ENCODE measurements at places on chromosomes 7 and 10.

DNA sequence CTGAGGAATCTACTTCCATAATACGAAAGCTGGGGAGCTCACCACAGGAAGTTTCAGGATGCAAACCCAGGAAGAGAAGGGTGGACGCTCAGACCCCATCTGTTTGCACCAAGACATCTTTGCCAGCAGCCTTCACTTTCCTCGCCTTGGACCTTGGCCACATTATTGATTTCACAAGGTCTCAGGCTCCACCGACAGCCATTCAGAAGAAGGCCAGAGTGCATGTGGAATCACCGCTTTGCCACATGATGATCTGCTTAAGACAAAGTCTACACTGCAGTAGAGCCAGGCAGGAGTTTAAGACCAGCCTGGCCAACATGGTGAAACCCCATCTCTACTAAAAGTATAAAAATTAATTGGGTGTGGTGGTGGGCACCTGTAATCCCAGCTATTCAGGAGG, 60.0 kb downstream of the LYZL1 start:
- DNase-seq: no peak

DNA sequence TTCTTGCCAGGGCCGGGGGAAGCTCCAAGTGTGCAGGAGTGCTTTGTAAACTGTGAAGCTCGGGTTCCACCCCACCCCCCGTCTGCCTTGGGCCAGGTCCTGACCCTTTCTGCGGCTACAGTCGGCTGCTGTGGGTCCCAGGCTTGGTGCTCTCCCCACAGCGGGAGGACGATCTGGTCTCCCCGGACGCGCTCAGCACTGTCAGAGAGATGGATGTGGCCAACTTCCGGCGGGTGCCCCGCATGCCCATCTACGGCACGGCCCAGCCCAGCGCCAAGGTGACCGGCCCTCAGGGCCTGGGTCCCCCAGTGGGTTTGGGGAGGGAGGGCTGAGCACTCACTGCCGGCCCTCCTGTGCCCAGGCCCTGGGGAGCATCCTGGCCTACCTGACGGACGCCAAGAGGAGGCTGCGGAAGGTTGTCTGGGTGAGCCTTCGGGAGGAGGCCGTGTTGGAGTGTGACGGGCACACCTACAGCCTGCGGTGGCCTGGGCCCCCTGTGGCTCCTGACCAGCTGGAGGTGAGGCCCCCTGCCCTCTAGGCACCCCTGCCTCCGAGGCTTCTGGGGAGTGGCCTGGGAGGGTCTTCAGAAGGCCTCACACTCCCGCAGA, 60.3 kb downstream of the PALD1 start:
- no peak for DNase-seq

DNA sequence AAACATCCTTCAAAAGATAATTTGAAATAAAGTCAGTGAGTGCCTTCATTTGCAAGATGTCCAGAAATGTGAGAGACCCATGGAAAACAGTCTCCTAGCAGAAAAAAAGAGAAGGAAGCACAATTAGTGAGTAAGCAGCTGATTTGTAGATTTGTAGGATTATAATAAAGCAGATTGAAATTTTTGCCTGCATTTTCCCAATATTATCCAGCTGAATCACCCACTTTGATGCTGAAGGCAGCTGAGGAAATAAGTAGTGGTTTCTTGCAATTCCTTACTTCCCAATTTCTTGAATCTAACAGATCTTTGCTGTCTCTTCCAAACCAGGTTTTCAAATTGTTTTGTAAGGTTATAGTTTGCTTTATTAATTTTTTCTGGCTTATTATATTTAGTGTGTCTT, 181.4 kb downstream of the GNAT3 start:
- no peak for DNase-seq

- DNase-seq: no peak
Observed at GRCh38 chr10:58662314-58662713, 149.6 kb downstream of the BICC1 start.

DNA sequence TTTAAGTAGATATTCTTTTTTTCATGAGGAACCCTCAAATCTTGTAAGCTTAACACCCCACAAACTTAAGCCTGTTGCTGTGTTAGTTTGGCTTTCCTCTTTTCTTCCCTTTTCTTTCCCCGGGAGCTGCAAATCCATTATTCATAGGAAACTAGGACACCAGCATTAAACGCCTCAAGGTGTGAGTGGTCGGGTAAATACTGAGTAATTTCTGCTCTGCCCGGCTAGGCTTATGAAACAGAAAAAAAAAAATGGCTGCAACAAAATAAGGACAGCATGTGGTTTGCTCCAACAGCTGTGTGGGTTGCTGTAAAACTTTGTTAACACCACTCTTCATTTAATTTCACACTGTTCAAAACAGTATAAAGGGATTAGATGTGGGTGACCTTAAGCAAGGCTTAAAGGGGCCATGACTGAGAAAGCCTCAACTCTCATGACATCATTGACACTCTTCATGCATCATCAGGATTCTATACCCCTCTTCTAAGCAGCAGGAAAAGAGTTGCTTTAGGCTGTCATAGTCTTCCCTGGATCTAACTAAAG, 104.1 kb downstream of the AOAH start:
- no peak for DNase-seq

DNA sequence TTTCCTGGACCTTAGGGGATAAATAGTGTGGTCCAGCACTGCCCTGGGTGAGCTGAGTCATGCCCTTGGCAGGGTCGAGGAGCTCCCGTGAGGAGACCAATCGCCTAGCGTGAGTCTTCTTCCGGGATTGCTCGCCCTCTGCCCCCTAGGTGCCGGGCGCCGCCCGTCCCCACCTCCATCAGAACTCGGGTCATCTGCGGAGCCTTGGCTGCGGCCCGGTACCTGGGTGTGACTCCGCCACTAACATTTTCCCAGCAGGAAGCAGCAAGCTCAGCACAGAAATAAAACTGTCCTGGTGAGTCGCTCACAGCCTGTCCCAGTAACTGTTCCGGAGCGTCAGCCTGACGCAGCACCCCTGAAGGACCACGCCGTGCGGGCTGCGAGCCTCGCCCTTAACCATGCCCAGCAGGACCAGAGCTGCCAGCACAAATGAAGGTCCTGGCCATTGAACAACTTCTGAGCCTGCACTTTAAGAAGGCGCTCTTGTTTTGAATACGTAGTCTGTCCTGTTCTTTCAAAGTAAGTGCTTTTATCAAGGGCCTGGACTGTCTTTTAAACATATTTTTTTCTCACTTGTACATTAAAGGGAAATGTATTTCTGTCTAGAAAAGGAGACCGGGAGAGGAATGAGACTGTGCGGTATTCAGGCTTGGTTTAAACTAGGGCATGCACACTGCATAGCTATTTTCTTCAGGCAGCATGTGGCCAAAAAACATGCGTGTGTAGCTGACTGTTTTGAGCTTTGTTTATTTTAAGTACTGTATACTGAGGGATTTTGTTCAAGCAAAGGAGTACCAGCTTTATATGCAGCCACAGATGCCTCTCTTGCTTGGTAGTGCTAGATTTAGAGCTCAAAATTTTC, 136.7 kb downstream of the HECW1 start:
- DNase-seq: no peak

- no peak for DNase-seq
Observed at GRCh38 chr10:8049865-8050555, 4.5 kb upstream of the GATA3 start.

- DNase-seq: no peak
Observed at GRCh38 chr7:54705436-54705835, 53.6 kb downstream of the SEC61G start.

- no peak for DNase-seq
Observed at GRCh38 chr7:19062216-19062615, 55.2 kb downstream of the TWIST1 start.

DNA sequence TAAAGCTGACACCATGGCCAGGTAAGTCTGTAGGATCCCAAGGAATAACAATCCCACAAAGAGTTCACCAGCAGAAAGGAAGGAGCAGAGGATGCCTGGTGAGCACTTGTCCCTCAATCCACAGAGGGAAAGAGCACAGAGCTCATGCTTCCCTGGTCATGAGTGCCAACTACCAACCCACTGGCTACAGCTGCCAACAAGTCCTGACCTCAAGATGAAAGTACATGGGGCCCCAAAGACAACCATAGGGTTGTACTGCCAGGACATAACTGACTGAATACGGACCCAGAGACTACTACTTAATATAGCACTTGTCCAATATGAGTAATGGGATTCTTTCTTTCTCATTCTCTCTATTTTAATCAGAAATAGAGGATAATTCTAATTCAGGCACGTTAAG, 83.3 kb downstream of the JCAD start:
- no peak for DNase-seq

DNA sequence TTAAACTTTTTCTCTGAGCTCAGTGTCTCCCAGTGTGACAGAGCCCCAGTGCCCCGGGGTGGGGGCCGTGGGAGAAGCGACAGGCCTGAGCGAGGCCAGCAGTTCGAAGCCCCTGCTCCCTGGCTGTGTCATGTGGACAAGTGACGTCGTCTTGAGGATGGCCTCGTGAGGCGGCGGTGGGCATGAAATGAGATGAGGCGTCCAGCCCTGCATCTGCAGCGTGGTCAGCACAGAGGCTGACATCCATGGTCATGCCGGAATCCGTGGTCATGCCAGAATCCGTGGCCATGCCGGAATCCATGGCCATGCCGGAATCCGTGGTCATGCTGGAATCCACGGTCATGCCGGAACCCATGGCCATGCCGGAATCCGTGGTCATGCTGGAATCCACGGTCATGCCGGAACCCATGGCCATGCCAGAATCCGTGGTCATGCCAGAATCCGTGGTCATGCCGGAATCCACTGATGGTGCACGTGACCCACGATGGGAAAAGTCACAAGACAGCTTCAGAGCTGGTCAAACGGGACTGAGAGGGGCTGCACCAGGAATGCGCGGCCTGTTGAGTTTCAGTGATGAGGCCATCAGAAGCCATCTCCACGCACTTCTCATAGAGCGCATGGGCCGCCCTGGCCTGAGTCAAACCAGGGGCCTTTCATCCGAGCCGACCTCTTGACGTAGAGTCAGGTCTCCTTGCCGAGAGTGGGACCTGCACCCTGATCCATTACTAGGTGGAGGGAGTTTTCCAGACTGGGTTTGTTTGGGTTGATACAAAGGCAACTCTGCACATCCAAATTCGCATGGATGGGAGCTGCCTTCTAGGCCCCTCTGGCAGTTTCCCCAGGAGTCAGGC, 342.5 kb downstream of the PTPRN2 start:
- no peak for DNase-seq

DNA sequence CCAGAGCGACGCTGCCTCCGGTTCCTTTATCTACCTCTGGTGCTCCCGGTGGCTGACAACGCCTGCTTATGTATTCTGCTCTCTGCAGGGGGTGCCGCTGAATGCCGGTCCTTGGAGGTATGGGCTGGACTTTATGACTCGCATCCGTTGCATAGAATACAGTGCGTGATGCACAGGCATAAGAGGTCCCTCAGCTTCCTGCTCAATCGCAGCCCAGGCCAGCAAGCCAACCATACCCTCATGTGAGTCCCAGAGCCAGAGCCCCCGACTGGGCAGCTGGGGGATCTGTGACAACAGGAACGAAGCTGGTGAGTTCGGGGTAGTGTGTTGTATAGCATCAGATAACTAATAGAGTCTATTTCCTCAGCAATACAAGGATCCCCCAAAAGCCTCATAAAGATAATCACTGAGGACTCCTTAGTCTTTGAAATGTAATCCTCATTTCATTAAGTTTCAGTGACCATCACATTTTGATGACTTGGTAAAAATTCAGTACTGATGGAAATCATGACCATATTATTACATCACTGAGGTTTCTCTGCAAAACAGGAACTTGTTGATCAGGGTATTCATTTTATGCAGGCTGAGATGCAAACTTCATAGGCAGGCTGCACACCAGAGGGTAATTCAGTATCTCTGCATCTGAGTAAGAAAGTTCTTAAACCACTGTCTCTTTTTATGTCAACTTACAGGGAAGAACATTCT, 607.8 kb downstream of the PTPRN2 start:
- DNase-seq: no peak

DNA sequence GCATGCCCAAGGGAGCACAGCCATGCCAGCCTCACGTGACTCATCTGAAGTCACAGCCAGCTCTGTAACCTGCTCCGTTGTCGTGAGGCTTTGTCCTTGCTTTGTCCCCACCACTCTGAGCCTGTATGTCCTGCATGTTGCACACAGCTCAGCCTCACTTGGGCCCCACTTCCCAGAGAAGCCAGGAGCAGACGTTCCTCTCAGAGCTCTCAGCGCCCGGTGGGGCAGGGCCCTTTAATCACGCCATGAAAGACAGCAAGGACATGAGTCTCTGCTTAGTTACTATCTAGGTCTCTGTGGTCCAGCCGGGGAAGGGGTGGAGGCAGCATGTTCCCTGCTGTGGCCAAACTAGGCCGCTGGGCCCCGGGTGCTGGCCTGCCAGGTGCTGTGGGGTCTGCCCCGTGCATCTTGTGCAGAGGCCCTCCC, 127.4 kb upstream of the FAM20C start:
- no peak for DNase-seq

GRCh38 chr7:26472971-26473370, 181.3 kb downstream of the SNX10 start:
- no peak for DNase-seq

DNA sequence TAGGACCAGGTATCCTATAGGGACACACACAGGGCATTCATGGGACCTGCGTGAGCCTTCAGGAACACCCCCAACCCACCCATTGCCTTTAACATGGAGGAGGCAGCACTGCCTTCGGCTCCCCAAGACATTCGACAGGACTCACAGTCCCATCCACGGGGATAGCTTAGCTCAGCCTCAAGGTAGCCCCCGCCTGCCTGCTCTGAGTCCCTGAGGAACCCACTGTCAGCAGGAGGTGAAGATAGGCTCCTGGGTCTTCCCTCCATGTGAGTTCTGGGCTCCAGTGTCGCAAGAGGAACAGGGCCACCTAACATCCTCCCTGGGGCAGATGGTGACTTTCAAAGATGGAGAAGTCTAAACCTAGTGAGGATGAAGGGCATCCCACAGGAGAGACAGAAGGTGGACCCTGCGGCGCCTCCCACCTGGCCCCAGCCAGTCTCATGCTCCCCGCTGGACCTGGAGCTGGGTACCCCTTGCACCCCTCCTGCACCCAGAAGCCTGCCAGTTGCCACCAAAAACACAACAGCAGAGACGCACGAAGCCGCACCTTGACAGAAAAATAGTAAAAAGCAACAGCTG, 4.9 kb upstream of the ADIRF start:
- DNase-seq: no peak

GRCh38 chr7:158353606-158354570, 233.7 kb downstream of the PTPRN2 start:
- no peak for DNase-seq

GRCh38 chr7:13524076-13524475, 465.4 kb downstream of the ETV1 start:
- DNase-seq: no peak

GRCh38 chr7:786472-787255, 45.6 kb upstream of the SUN1 start:
- DNase-seq: no peak
